ENCODE measurements at places on chromosomes 5 and 9.

- no peak for DNase-seq
Observed at GRCh38 chr5:125413496-125414274, 667.2 kb upstream of the ZNF608 start.

DNA sequence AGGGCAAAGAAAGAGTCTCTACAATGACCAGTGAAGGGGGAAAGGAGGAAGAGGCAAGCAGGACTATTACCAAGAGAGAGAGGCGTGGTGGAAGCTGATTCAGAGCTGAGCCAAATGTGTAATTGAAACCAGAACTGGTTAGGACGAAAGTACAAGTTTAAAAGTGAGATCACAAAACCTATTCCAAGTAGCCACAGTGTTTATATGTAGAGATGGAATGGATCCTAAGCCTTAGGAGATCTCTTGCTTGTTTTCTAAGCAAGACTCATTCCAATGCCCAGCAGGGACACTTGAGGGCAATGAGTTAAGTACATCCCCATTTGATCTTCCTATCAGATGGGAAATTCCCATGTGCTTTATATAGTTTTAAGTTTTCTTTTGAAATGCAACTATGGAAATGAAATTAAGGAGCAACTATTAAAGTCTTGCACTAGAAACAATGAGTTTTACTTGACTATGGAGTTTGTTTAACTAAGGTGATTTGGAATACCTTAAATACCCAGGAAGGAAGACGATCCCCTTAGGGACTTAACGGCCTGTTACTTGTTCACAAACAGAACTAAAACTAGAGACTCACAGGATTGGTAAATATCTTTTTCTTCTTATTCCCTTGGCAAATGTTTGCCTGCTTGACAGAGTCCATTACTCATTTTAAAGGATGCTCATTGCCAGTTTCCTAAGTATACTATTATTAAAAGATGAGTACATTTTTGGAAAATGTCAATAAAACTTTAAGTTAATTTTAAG lies 51.1 kb upstream of the SNX2 start:
- no peak for DNase-seq

- DNase-seq = no peak
Observed at GRCh38 chr9:89414670-89415324, 83.1 kb downstream of the SEMA4D start.

DNA sequence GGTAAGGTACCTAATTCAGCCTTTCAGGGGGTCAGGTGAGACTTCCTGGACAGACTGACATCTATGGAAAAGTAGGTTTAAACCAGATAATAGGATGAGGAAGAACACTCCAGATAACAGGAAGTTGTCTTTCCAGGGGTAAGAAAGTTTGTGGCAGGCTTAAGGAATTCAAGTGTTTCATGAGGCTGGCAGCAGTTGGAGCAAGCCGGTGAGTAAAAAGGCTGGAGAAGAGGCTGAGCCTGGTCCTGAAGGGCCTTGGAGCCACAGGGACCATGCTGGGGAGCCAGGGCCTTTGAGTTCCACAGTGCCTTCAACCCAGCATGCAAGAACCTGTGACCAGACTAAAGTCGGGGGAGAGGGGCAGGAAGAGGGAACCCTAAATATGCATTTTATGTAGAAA lies 353.4 kb downstream of the SPOCK1 start:
- no peak for DNase-seq

GRCh38 chr9:92954049-92954861 lies 6.9 kb downstream of the FGD3 start:
- DNase-seq = peak; percentile 73

DNA sequence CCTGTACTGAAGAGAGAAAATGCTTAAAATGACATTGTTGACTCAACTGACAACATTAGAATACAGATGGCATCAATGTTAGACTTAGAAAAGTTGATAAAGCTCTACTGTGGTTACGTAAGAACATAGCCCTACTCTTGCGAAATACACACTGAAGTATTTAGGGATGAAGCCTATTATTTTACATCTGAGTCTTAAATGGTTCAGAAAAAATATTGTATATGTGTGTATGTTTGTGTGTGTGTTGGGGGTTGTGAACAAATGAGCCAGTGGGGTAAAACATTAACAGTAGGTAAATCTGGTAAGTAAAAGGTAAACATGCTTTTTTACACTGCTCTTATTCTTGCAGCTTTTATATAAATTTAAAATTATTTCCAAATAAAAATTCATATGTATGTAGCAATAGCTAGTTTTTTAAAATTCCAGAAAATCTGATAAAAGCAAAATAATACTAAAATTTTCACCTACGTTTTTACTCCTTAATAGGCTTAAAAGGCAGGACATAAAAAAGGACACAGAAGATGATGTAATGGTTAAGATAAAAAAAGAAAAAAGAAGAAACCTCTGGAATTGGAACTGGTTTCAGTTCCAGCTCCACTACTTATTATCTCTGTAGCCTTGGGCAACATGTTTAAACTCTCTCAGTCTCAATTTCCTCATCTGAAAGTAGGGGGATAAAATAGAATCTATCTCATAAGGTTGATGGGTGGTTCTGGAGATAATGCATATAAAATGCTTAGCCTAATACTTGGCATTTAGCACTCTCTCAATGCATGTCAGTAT lies 44.3 kb downstream of the GARNL3 start:
- no peak for DNase-seq

GRCh38 chr9:84950879-84951811 lies 281.6 kb downstream of the NTRK2 start:
- no peak for DNase-seq

- DNase-seq = no peak
Observed at GRCh38 chr5:148843510-148844318, 17.3 kb downstream of the ADRB2 start.

DNA sequence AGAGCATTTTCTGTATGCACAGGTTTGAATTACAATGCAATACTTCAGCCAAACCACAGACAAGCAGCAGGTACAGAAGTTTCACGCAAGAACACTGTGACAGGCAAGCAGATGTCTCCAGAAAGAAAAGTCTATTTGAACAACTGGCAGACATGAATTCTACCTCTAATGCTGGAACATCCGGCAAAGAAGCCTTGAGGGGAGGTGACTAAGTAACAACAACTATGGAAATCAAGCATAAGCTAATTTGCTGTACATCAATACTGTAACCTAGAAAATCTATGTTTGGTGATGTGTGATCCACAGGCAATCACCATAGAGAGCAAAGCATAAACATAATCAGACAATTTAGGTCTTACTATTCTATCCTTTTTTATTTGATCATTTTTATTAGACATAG lies 65.5 kb downstream of the PLK2 start:
- no peak for DNase-seq

- no peak for DNase-seq
Observed at GRCh38 chr5:139678751-139679750, 30.9 kb downstream of the CXXC5 start.

- no peak for DNase-seq
Observed at GRCh38 chr5:39414426-39414825, 10.4 kb downstream of the DAB2 start.

GRCh38 chr9:27160636-27161035 lies 51.6 kb downstream of the TEK start:
- no peak for DNase-seq

DNA sequence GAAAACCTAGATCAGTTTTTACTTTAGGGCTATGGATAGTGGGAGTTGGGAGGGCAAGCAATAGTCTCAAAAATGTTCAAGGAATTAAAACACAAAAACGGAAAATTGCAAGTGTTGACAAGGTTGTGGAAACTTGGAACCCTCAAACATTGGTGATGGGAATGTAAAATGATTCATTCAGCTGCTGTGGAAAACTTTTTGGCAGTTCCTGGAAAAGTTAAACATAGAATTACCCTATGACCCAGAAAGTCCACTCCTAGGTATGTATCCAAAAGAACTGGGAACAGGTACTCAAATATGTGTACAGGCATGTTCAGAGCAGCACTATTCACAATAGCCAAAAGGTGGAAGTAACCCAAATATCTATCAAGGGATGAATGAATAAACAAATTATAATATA lies 1.2 kb upstream of the MSANTD3 start:
- DNase-seq = no peak

- DNase-seq = no peak
Observed at GRCh38 chr5:174622067-174622466, 102.3 kb upstream of the MSX2 start.

- DNase-seq = no peak
Observed at GRCh38 chr5:96946381-96946780, 10.5 kb downstream of the LNPEP start.

- DNase-seq = no peak
Observed at GRCh38 chr5:139664727-139665351, 16.7 kb downstream of the CXXC5 start.

- no peak for DNase-seq
Observed at GRCh38 chr9:133680976-133681657, 45.0 kb downstream of the DBH start.

DNA sequence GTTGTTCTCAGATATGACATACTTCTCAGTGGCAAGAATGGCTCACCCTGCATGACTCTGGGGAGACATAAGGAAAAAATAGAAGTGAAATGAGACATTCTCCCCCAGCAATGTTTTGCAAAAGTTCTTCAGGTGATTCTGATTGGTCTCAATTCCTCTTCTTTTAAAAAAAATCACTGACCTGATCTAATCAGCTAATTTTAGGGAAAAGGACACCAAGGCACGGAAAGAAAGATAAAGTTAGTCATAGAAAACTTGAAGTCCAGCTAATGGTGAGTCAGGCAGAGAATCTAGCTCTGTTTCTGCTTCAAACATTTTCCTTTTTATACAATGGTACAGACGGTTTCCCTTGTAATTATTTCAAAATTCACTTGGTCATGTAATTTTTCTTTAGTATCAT lies 1018.9 kb upstream of the ARRDC3 start:
- no peak for DNase-seq

GRCh38 chr5:83077662-83078261 lies 415 bp downstream of the XRCC4 start:
- DNase-seq = no peak

GRCh38 chr5:96172436-96172835 lies 210.8 kb upstream of the ELL2 start:
- no peak for DNase-seq

DNA sequence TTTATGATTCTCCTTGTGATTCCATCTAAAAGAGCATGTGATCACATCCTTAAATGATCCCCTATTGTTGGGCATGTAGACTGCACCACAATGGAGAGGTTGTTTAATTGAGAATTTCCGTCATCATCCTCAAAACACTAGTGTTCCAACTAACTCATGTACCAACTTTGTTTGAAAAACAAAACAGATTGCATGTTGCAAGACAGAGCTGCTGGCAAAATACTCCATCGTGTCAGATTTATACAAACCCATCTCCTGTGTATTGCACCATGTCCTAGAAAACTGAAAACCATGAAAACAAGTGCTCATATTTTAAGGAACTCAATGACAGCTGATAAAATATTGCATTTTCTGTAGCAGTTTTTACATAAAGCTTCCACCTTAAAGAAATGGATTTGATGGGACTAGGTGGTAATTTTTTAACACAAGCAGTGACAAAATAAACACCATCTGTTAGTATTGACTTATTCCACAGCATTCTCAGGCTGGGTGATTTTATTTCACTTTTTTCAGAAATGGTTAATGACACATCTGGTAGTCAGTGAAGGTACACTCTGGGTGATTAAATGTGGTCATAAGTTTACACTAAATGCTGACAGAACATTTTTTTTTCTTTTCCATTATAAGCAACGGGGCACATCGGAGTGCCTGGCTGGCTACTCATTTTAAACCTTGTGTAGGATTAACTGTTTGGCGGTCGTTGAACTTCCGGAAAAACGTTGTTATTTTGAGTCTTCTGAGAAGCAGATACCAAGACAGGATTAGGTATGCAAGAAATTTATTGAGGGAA lies 602.9 kb upstream of the WWC1 start:
- no peak for DNase-seq

DNA sequence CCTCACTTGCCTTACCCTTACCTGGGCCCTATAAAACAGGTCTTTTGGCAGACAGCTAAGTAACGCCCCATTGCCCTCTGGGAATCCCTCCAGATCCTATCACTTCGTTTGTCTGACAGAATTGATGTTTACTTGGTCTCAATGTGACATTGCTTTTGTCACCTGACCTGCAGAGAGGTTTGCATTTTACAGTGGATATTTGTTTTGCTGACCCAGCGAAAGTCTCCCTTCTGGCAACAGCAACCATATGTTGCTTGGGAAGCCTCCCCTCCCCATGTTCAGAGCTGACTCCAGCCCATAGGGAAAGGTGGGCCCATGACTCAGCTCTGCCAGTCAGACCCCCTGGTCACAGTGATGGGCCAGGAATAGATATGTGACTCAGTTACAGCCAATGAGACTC lies 54.0 kb upstream of the LARP1 start:
- no peak for DNase-seq

DNA sequence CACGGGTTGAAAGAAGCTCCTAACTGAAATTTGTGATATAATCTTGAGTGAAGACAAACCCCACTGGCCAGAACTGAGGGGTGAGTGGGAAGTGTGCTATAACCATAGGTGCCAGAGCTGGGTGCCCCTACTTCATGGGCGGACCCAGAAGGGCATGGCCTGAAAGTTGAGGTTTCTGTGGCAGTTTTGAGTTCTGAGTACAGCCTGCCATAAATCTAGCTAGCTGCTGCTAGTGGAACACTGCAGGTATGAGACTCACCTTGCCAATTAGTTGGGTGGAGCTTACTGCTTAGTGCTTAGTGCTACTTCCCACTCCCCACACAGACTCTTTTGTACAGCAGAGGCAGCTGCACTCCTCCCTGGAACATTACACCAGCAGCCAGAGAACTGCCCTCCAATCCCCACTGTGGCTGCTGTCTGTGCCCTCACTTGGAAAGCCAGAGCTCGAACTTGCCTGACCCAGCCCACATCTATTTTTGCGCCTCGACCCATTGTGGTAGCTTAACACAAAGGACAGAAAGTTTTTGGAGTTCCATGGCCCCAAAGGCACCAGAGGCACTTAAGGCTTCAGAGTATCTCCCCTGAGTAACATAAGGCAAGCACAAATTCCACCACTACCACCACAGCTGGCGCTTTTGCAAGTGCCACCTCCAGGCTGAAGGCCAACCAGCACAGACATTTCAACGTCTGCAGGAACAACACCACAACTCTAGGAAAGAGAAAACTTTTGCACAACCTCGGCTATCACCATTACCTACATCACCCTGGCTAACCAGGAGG lies 27.1 kb upstream of the PTGER4 start:
- DNase-seq = no peak

DNA sequence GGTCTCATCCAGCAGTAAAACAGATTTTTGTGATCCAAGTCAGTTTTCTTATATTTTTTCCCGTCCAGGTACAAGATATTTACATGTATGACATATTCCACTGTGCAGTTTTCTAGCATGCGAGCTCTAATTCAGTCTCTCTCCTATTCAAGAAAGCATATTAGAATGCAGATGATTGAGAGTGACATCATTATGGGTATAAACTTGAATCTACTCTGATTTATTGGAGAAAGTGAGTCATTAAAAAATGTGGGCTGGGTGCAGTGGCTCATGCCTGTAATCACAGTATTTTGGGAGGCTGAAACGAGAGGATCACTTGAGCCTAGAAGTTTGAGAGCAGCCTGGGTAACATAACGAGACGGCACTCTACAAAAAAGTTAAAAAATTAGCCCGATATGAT lies 6.2 kb downstream of the FER start:
- DNase-seq = no peak

GRCh38 chr9:81519816-81520495 lies 169.4 kb downstream of the TLE1 start:
- no peak for DNase-seq

- DNase-seq = no peak
Observed at GRCh38 chr9:122370869-122371755, at the start of gene PTGS1. Gene PTGS1 (plus strand): TSS chr9:122371024. CDS start chr9:122371085, 61 bp downstream.

- DNase-seq = no peak
Observed at GRCh38 chr9:108049026-108049607, 559.5 kb upstream of the KLF4 start.

GRCh38 chr9:114327749-114328148 lies 1.9 kb upstream of the ORM2 start:
- no peak for DNase-seq
